Cardiac fibroblast (primary cell): ENCODE measurements at places on chromosomes 16 and 17.

- peak; percentile 2 for DNase-seq
Observed at GRCh38 chr16:35533683-35534082, 2074.3 kb downstream of the TP53TG3F start.

GRCh38 chr17:51746421-51746820 is 412.1 kb downstream of the CA10 start:
- no peak for DNase-seq

- peak; percentile 35 for DNase-seq
Observed at GRCh38 chr17:62573480-62574117, 53.9 kb upstream of the MRC2 start.

DNA sequence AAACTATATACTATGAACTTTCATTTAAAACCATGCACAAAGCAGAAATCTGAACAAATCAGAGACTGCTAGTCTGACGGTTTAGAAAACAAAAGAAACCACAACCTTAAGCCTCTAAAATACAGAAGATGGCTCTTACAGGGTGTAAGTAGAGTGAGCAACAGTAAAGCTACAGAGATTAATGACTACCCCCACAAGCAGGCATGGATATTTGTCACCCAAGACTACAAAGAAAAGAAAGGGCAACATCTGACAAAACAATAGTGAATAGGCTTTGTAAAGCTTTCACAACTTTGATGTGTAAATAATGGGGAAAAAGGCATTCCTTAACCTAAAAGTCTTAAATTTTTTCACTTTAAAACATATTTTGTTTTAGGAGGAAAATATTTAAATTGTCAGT is 75.0 kb downstream of the SPAG9 start:
- DNase-seq, result peak; percentile 62

DNA sequence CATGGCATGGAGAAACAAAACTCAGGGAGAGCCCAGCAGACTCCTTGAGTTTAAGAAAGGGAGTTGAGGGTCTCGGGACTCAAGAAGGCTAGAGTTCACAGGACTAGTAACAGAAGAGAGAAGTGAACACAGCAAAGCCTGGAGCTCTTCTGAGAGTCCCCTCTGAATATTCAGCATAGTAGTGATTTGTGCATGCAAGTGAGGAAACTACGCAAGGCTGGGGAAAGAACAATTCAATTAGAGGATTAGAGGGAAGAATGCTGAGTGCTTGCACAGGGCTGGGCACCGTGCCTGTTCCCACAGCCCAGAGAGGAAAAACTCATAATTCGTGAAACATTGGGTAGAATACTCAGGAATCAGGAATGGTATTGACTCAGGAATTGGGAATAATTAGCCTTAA is 540.0 kb upstream of the SALL1 start:
- no peak for DNase-seq

DNA sequence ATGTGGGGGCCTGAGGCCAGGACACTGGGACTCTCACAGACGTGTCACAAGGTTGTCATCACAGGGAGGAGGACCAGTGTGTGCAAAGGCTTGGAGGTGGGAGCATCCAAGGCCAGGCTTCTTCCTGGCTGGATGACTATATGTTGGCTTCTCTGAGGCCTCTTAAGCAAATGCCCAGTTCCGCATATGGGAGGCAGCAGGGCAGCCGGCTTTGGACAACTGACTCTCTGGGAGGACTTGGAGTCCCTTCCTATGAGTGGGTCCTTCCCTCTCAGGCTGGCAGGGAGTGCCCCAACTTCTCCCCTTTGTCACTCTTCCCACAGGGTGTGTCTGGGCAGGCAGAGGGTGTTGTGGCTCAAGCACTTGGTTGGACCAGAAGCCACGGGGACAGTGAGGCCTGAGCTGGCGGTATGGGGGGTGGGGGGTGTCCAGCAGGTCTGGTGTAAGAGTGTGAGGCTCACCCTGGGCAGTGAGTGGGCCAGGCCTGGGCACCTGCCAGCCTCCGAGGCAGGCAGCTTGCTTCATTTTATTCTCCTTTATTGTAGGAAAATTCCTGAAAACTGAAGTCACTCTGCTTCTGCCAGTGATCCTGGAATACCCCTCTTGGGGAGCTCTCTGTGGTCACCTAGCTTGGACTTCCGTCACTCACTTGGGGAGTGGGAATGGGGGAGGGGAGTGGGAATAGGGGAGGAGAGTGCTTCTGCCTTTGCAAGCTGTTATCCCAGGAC is 14.9 kb downstream of the ADGRG1 start:
- peak; percentile 45 for DNase-seq

DNA sequence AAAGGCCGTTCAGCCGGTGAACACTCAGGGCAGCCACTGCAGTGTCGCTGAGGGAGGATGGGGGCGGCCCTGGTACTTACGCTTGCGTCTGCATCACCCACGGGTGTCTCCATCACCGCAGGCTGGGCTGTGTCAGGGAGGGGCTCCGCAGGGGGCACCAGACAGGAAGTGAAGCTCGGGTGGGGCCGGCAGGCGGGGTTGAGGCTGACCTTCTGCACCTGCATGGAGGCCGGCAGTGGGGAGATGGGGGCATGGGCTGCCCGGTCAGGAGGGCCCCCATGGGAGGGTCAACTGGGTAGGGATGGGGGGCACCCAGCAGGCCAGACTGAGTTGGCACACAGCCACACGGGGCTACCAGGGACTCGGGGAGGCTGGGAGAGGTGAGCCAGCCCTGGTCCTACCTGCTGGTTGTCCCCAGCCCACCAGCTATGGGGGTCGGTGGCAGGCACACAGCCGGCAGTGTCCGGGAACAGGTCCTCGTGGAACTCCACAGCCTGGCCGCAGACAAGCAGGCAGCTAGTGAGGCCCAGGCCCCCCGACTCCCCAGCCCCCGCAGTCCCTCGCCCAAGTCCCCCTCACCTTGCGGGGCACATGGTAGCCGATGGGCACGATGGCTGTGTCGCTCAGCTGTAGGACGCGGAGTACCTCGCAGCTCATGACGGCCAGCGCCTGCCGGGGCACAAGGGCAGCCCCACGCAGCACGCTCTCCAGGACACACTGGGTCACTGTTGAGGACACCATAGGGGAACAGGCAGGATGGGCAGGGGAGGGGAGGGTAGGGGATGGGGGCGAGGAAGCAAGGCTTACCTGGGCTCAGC is 7.2 kb upstream of the VASN start:
- no peak for DNase-seq

DNA sequence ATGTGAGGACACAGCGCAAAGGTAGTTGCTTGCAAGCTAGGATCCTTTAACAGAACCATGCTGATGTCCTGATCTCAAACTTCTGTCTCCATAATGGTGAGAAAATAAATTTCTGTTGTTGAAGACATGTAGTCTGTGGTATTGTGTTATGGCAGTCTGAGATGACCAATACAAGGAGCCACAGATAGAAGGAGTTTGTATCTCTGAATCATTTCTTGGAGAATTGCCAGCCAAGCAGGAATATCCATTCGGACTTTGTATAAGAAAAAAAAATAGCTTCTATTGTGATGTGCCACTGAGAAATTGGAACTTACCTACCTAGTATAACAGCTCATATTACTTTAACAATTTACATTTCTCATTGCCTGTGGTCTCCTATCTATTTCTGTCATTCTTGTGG is 447.6 kb upstream of the CA10 start:
- peak; percentile 14 for DNase-seq

GRCh38 chr16:89455178-89455577 is 35.2 kb downstream of the ANKRD11 start:
- no peak for DNase-seq

- DNase-seq, result no peak
Observed at GRCh38 chr17:63633742-63634141, 11.5 kb downstream of the MAP3K3 start.

DNA sequence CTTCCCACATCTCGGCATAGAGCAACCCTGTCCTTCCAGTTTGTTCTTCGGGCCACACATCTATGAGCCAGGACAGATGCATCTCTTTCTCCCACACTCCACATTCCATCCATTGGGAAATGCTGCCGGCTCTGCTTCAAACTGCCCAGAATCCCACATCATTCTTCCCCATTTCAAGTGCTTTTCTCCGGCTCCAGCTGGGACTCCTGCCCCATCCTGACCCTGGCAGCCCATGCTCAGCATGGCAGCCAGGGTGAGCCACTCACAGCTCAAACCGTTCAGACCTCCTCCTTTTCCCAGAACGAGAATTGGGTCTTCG is 132.8 kb upstream of the SDK2 start:
- DNase-seq, result no peak

- no peak for DNase-seq
Observed at GRCh38 chr17:75591722-75592302, 4.2 kb downstream of the MYO15B start.

DNA sequence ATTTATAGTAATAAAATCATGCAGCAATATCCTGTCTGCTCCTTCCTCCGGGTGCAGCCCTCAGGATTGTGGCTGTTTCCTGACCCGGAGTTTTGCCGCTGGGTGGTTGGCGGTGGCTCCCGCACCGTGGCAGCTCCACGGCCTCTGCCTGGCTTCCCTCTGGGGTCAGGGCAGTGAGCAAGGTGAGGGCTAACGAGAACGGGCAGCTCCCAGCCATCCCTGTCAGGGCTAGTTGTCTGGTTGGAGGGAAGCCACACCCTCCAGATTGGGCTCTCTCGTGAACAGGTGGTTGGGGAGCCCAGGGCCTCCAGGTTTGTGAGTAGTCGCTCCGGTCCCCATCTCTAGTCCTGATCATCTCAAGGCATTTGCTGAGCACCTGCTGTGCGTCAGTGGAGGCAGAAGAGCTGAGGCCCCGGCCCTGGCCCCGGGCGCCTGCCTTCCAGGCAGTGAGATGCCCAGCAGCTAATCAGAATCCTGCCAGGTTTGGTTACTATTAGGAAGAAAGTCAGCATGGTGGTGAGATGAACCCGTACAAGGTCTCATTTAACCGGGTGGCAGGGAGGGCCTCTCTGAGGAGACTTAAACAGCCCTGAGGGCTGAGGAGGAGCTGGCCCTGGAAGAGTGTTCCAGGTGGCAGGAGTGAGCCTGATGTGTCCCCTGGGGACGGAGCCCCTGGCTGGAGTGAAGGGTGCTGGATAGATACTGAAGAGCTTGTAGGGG is 2.3 kb upstream of the NUDT16L1 start:
- no peak for DNase-seq

DNA sequence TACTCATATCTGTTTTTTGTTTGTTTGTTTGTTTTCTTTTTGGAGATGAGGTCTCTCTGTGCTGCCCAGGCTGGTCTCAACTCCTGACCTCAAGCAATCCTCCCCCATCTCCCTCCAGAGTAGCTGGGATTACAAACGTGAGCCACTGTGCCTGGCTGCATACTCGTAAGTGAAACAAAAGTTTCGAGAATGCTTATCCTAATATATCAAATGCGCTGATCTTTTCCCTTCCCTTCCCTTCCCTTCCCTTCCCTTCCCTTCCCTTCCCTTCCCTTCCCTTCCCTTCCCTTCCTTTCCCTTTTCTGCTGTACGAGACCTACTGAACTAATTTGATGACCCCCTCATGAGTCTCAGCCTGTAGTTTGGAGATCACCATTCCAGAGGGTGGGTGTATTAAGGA is 122.1 kb downstream of the RGS9 start:
- no peak for DNase-seq

DNA sequence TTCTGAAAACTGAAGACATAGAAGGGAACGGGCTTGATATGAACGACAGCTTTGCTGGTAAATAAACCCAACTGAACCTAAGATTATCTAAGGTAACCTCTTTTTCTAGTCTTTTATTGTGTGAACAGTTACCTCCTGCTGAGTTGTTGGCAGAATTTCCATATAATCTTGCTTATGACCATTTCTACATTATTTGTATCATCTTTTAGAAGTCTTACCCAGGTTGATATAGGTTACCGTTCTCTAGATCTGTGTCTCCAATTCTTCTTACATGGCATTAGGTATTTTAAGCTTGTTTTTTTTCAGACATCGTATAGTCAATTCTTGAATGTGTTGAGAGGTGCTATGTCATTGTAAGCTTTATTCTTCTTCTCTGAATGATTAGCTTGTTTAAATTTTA is 24.3 kb downstream of the TTC19 start:
- no peak for DNase-seq

- no peak for DNase-seq
Observed at GRCh38 chr16:85627526-85628264, 14.6 kb downstream of the GSE1 start.

GRCh38 chr17:71548540-71549190 is 572.2 kb upstream of the SOX9 start:
- no peak for DNase-seq
